RKO (cell line): ENCODE measurements at places on chromosomes 13 and 19.
A peak's percentile ranks its signal among the peaks of the same experiment; 100 is the strongest.

DNA sequence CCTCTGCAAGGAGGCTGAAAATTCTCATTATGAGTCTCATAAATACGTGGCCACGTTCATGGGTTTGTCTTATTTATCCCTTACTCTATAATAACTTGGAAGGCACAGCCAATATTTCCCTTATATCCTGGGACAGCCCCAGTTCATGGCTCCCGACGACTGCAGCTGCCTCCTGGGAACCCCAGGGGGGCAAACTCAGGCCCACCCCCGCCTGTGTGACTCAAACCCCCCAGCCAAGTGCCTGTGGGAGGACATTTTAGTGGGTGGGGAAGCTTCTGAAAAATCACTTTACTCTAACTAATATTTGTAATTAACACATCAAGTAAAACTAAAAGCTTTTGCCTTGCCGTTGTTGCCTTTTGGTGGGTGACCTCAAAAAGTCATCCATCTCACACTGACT is 14.3 kb downstream of the RASA3 start:
- no peak for DNase-seq

- no peak for DNase-seq
Measured at GRCh38 chr13:43307221-43307920, 284.0 kb downstream of the DNAJC15 start.

- DNase-seq: no peak
Measured at GRCh38 chr13:32746474-32746873, 160.2 kb downstream of the PDS5B start.

GRCh38 chr13:107258599-107259187 is 690.8 kb upstream of the ARGLU1 start:
- DNase-seq: no peak

DNA sequence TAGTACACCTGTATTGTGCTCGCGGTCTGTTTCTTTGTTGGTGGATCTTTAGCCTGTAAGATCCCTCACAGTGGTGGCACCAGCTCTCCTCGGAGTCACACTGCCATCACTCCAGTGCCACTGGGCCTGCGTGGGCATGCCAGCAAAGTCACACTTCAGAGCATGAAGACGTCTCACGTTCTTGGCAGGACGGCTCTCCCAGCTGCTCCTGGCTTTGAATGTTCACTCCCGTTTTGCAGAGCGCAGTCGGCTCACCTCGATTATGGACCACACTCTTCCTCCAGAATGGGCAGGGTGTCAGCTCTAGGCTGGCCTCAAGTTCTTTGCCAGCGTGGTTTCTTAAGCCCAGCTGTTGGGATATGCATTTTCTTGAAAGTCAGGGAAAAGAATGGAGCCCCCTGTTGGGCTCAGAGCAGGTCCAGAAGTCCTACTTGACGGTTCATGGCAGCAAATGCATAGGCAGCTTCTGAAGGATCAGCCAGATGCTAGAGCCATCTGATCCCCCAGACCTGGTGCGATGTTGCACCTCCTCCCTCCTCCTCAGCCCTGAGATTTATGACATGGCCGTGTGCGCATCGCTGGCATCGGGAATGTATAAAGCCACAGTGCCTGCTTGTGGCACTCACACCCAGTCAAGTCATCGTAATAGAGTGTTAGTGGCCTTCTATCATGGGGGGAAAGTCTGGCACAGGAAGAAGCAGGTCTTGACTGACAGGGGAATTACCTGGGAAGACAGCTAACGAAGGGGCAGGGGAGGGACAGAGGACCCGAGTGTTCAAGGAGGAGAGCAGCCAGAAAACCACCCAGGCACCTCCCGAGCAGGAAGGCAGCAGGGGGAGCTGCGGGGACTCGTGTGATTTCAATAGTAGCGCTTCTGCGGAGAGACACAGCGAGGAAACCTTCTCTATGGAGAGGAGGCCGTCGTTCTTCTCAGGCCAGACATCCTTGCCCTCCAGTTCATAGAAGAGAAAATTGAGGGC is 40.2 kb upstream of the NPAS1 start:
- no peak for DNase-seq

DNA sequence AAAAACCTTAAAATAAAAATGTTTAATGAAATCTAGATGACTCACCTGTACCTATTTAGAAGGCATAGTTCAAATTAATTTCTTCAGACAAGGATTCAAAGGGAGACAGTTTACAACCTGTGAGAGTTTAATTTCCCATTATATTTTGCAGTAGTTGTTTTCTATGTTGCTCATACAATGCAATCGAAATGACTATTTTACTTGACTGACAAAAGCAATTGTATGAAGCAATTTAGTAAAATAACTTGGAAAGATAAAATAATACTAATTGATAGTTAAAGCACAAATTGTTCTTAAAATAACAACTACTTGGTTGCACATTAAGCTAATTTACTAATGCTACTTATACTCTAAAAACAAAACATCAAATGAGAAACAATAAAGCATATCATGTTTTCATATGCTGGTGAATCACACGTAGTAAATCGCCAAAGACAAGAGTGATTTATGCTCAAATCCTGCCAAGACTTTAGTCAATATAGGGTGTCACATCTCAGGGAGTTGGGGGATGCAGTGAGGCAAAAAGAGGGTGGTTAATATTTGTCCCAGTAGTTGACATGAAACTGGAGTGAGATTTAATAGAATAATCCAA is 6.4 kb downstream of the DACH1 start:
- DNase-seq: peak; percentile 3

DNA sequence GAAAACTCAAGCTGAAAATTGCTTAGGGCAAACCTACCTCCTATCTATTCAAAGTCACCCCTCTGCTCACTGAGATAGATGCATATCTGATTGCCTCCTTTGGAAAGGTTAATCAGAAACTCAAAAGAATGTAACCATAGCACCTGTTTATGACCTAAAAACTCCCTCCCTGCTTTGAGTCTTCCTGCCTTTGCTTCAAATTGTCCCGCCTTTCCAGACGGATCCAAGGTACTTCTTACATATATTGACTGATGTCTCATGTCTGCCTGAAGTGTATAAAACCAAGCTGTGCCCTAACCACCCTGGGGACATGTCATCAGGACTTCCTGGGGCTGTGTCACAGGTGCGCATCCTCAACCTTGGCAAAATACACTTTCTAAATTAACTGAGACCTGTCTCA is 118.6 kb downstream of the TBC1D4 start:
- no peak for DNase-seq

DNA sequence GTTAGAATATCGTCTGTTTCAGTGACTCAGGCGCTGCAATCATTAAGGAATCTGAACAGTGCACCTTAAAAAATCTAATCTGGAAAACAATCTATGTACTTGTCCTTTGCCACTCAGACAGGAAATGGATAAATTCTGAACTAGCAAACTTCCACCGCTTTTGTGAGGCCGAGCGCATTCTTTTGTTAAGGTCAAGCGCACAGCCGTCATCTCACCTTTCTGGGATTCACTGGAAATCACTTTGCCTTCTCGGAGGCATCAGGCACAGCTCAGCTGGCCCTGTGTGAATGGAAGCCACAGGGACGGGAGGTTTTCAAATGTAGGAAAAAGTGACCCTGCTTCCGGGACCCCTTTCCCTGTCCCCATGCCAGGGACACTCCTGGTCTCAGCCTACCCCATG is 28.2 kb upstream of the SPACA7 start:
- no peak for DNase-seq

DNA sequence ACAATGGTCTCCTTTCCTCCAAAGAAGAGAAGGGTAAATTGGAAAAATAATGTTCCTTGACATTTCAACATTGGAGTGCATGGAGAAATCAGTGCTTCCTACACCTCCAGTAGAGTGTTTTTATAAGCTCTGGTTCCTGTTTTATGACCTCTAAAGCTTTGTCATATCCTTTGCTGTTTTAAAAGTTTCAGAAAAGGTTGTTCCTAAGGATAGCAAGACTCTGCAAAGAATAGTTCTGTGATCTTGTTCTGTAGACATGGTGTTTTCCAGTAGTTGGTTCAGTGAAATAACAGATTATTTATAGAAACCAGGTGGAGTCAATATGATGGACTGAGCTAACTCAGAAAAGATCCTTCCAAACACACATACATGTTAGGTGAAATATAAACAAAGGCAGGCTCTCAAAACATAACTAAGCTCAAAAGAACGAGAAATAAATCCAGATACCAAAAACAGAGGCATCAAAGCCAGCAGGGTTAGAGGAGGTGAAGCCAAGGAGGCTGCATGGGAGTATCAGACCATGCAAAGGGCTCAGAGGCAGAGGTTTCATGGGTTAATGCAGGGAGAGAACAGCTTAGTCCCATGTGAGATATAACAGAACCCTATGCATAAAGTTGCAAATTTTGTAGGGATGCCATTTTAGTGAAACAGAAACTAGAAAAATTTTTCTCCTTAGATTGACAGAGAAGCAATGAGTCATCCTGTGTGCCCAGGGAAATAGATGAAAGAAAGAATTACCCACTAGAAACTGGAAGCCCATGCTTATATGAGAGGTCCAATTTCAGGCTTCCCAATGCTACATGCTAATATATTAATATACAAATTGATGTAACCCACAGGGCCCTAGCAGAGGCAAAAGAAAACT is 44.3 kb downstream of the SHISA2 start:
- DNase-seq: no peak
